Activated CD8-positive, alpha-beta memory T cell treated with anti-CD3 and anti-CD28 coated beads for 1 hour (primary cell): ENCODE measurements at places on chromosomes 11 and 22.

DNA sequence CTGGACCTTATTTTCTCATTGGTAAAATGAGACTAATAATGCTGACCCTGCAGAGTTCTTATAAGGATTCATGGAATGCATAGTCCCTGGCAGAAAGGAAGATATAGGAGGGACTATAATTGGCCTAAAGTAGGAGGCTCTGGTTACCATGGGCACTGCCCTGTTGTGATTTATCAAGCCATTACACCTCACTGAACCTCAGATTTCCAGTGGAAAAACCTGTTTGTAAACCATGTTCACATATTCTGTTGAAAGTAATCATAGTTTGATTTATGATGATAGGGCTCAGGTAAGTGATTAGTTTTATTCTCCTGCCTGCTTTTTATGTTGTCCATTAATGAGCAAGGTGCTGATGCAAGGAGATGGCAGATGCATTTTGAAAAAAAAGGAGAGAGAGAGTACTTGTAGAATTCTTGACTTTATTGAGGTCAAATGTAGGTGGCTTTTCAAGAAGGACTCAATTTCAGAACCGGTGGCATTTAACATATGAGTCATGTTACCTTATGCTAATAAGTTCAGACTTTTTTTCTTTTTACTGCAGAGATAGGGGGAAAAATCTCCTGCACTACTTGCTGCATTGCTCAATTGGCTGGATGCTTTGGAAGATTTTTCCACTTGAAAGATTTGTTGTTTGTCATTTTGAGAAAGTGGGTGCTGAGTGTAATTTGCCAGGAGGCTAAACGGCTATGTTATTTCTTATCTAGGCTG is 14.6 kb downstream of the NF2 start:
- no peak for DNase-seq

DNA sequence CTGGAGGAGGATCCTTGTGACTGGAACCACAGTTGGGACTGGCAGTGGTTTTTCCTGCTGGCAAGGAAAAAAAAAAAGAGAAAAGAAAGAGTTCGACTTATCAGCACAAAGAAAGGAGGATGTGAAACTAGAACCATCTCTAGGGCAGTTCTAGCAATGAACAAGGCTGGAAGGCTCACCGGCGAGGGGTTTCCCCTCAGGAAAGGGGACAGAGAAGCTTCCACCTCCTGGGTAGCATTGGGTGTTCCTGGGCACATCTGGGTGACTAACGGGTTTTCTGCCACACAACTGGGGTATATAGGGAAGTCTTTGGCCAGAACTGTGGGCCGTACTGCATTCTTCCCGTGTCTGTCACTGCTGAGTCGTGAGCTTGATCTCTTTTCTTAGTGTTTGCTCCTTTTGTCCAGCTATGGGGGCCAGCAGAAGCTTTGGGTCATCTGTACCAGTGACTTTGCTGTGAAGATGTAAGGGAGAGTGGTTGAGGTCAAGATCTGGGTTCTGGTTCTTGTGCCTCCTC is 109.4 kb upstream of the OR4B1 start:
- no peak for DNase-seq

- DNase-seq = no peak
Observed at GRCh38 chr11:4826425-4826824, 5.3 kb downstream of the OR51F2 start.

DNA sequence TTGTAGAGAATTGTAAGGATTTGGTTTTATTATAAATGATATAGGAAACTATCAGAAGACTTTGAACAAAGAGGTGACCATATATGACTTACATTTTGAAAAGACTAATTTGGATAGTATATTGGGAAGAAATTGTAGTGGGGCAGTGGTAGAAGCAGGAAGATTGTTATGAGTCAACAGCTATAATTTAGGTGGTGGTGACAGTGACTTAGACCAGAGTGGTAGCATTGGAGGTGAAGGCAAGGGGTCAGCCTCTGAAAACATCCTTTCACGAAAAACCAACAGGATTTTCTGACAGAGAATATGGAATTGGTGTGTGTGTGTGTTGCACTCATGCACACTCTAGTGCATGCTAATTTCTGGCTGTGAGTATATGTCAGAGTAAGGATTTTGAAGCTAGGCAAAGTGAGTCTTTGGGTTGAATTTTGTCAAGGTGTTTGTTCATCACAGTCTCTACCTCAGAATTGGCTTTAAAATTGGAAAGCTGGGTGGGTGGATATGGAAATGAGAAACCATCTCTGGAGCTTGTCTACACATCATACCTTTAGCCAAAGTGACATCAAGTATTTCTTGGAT is 8.2 kb upstream of the HBE1 start:
- no peak for DNase-seq

DNA sequence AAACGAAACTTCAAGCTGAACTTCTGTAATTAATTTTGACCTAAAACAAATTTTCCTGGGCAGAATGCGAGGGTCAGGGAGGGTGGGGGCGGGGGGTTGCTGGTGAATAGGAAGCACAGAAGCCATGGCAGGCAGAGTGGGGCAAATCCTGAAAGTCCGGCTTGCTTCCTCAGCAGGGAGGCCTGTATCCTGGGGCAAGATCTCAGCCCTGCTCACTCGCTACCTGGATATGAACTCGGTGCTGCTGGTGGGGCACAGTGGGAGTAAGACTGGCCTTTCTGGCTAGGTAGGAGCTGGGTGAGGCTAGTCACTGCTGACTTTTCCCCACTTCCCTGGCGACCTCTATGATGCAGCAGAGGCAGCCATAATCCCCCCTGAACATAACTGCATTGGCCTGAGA is 168.9 kb upstream of the CHORDC1 start:
- DNase-seq = no peak

DNA sequence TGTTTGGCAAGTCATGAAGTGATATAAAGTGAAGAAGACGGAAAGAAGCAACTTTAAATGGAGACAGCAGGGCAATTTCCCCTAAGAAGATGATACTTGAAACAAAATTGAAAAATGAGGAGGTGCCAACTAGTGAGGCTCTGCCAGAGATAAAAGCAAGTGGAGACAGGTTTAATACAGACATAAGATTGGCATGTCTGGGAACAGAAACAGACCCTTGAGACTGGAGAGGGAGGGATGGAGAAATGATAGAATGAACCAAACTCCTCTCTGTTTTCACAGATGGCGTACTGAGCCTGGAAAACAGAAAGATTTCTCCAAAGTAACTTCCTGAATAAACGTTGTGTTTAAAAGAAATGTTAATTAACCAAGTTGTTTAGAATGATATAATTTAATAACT is 354.5 kb upstream of the ANO5 start:
- no peak for DNase-seq

DNA sequence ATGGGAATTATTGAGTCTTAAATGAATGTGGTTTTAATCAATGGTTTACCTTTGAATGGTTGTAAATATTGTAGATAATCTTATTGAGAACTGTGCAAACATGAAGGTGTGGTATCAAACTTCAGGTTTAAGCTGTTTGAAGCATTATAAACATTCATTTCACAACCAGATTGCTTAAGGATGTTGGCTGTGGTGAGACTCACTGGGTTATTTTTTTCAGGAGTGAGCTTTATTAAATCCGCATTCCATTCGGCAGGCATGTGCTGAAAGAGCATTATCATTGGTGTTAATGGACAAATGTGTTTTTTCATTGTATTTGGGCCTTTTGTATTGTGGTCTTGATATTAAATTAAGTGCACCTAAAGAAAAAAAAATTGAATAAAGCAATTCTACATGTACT is 9.7 kb downstream of the MMP3 start:
- no peak for DNase-seq

- DNase-seq = no peak
Observed at GRCh38 chr11:47518212-47518964, 34.5 kb downstream of the CELF1 start.

GRCh38 chr11:8323161-8323935 is 59.7 kb upstream of the LMO1 start:
- DNase-seq = no peak

DNA sequence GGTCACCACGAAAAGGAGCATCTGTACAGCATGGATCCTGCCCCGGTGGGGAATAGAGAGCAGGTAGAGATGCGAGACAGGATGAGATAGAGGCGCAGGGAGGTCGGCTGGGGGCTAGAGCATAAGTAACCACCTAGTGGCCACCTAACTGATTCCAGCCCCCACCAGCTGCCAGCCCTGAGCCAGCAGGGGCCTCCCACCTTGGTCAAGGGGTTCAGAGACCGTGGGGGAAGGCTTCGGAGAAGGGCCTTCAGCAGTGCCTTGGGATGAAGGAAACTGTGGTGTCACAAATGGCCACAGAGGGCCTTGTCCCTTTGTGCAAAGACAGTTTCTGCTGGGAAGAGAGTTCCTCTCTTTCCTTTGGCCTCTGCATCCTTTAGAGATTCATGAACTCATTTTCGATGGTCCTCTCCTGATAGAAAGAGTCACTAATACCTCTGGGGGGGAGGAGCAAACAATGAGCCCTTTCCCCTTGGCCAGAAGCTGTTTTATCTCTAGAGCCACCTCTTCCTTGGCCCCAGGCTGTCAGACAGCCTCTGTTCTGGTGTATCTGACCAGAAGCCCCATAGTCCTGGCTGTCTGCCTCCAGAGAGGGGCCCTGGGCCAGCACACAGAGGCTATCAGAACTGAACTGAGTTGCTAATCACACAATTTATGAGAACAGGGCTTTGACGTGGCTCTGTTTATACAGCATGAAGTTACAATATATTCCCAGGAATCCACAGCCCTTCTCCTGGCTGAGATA is 146.0 kb downstream of the PARVA start:
- DNase-seq = no peak

- DNase-seq = no peak
Observed at GRCh38 chr11:118947091-118947490, 9.0 kb upstream of the UPK2 start.

- no peak for DNase-seq
Observed at GRCh38 chr11:78344676-78345075, 72.9 kb downstream of the GAB2 start.

- DNase-seq = no peak
Observed at GRCh38 chr11:19349340-19350025, 108.7 kb upstream of the E2F8 start.

GRCh38 chr11:60396799-60397198 is 540 bp downstream of the MS4A14 start:
- DNase-seq = no peak
